Esophagus muscularis mucosa (tissue), 4 donors: ENCODE measurements at places on chromosomes 5 and 9.

DNA sequence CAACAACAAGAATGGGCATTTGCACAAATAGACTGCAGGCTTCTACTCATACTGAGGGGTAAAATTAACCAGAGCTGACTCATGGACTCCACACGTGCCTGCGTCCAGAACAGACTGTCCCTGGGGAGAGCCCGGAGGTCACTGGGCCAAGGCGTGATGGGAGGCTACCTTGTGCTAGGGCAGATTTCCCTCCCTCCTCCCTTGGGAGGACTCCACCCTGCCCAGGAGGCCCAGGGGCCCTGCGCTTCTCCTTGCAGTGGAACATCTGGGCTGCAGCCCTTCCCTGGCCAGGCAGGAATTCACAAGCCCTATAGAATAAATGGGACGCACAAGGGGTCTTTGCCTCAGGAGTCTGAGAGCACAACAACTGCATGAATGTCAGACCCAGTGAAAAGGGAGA lies 35.6 kb downstream of the IRX2 start:
- no peak for DNase-seq

DNA sequence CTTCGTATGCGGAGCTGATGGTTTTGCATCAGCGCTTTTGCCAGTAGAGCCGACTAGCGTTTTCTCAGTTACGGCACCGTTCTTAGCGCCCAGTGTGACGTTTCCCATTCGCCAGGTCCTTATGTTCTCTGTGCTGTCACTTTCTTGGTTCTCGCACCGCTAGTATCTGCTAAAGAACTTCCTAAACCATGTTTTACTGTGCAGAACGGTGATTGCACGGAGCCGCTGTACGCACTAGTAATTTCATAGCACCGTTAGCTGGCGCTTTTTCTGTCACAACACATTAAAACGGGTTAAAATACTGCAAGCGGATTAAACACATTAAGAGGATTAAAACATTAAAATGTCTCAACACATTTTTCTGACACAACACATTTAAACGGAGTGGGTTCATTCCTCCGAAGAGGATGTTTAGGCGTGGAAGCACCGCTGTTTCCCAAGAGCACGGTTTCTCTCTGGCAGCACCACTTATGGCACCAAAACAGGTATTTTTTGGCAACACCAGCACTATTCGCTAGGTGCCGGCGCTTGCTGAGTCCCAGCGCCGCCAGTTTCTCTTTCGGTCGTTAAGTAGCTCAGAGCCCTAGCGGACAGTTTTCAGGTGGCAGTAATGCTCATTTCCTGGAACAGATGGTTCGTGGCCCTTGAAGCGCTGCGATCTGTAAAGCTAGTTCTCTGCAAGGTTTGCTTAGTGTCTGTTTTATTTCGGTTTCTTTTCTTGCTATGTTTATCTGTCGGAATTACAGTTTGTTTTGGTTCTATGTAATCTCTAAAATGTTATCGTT lies 20.3 kb downstream of the ANXA2R start:
- DNase-seq, result no peak

GRCh38 chr9:99437145-99437544 lies 215.1 kb downstream of the SEC61B start:
- no peak for DNase-seq

DNA sequence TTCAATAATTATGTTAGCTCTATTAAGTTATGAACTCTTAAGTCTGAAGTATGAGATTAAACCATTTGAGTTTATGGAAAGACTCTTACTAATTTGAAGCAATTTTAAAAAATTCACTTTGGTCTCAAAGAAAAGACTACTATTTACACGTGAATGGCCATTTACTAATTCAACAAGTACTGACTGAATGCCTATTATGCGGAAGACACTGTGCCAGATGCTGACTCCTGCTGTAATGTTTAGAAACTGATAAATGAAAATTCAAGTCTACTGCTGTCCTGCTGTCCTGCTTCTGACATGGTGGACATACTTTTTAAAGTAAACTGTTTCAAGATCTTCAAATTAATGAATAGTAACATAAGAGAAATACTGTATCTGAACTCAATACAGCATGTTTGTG lies 116.2 kb downstream of the MPDZ start:
- DNase-seq, result no peak

GRCh38 chr5:94184870-94185269 lies 433.5 kb downstream of the KIAA0825 start:
- DNase-seq, result no peak

DNA sequence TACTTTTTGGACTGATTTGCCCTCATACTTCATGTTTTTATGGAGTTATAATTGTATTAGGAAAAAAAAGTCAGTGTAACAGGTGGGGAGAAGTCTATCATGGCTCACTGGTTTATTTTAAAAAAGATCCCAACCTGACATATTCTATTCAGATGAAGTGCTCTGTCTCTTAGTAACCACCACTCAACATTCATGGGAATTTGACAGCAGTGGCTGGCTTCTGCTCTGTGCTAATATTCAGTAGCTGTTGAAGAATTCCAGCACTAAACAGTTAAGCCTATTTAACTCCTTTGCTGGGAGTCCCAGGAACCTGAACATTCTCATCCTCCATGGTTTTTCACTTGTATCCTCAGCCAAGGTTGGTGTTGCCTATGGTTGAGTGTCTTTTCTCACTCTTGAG lies 23.1 kb downstream of the CMYA5 start:
- DNase-seq, result no peak
